ENCODE measurements at places on chromosomes 11 and 22.

- DNase-seq: no peak
Observed at GRCh38 chr11:8194956-8195355, 26.1 kb upstream of the RIC3 start.

- DNase-seq: no peak
Observed at GRCh38 chr11:16749666-16750065, 11.2 kb downstream of the C11orf58 start.

DNA sequence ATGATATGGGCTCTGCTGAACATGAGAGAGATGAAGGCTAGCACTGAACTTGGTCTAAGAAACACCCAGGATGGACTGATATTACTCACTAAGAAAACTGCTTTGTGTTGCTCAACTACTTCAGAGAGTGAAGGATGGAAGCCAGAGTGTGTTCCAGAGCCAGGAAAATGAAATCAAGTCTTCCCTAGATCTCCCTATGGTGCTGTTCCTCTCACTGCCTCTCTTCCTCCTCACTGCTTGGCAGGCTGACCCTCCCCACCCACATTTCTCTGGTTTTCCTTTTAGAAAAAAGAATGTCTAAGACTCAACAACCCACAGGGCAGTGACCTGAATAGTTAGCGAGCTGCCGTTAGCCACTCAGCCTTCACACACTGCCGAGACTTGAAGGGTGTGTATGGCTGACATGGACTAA is 65.6 kb downstream of the CCDC81 start:
- peak; percentile 70 for DNase-seq

DNA sequence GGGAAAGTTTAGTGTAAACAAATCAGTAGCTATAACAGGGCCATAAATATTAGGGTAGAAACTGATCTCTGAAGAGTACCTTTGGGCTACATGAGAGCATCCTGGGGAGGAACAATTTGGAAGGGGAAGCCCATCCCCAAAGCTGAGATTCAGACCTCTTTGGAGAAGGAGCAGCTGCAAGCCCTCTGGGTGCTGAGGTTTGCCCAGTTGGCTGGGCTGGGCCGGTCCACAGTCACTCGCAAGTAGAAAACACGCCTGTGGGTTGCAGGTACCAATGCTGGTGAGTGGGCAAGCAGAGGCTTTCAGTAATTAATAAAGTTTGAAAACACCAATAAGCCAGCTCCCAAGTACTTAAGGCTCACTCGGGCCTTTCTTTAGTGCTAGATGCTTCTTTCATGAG is 124.5 kb downstream of the ARHGAP8 start:
- no peak for DNase-seq

DNA sequence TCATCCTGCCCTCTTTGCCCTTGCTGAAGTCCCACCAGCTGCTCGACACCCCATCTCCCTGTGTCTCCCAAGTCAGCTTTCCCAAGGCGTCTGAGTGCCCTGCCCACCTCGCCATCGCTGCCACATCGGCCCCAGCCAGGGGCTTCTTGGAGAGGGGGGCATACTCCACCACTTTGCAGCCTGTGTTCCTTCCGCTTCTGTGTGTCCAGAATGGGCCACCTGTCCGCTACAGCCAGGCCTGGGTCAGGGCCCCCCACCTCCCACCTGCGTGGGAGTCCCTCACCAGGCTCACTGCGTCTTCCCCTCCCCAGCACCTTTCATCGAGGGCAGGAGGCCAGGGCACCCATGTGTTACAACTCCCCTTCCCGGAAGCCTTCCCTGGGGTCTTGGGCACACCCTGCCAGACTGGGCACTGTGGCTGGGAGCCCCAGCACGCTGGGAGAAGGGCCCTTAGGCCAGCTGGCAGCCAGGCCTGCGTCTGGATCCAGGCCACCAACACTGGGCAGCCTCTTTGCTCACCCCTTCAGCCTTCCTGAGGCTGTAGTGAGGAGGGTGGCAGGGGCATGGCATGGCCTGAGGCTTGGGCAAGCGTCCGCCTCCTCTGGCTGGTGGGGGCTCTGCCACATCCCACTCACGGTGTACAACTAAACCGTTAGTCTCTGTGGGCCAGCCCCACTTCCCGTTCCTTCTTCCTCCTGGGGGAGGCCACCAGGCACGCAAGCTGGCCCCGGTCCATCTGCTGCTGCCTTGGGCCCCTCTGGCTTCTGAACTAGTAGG is 13.4 kb downstream of the CPT1A start:
- DNase-seq: peak; percentile 63

DNA sequence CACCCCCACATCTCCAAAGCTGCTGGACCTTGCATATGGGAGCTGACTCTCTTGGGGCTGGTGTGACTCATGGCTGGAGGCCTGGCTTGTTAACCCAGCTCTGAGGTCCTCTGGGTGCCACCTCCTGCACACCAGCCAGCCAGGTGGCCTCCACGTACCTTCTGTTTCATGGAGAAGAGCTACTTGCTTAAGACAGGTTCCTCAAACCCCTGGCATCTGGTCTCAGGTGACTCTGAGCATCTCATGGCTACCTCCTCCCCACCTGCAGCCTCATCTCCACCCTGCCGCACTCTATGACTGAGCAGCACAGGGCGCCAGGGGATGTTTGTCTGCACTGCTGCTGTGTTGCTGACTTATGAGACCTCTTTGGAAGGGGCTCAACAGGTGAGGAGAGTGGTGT is 55.7 kb downstream of the BCR start:
- no peak for DNase-seq

DNA sequence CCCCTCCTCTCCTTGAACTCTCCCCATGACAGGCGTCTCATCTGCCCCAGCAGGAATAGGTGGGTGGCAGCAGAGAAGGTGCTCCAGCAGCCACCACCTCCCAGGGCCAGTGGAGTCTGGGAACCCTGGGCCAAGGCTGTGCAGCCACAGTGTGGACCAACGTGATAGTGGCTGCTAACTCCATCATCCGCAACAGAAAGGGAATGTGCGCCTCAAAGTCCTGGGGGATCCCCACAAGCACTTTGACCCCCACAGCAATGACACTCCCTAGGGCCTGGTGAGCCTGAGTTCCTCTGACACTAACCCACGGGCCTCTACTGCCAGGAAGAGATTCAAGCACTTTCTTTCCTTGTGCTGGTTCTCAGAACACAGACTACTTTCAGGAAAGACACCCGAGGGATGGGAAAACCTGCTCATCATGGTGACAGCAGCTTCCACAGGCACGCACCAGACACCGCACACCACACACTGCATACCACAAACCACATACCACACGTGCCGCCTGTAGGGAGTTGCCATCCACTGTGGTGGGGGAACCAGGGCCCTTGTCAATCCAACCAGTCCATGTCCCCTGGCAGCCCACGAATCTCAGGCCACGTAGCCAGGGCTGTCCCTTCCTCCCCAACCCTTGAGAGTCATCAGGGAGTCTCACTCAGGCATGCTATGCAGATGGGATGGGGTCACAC is 3.4 kb upstream of the SLC25A1 start:
- DNase-seq: no peak
